ENCODE measurements at places on chromosomes 7 and 10. TPM values are rescaled to one million over a fixed set of nuclear protein-coding genes. Genes with fewer than 3 reads are reported as not detected.

BUB3 gene
- total RNA-seq, result 33.5 TPM

NRG3 gene
- 0.11 TPM for total RNA-seq

SSC4D gene
- 0.99 TPM for total RNA-seq

FRMPD2 gene
- 0.38 TPM for total RNA-seq

TMEM176A gene
- 18.5 TPM for total RNA-seq

SEMA3C gene
- total RNA-seq, result 66.5 TPM

CTAGE15 gene
- total RNA-seq, result not detected

TMEM139 gene
- total RNA-seq, result 8.8 TPM

CASD1 gene
- total RNA-seq, result 19.2 TPM

CRCP gene
- 23.2 TPM for total RNA-seq

TSPAN15 gene
- 6.8 TPM for total RNA-seq

CUBN gene
- 0.44 TPM for total RNA-seq

RPA3 gene
- 21.1 TPM for total RNA-seq

CYP26C1 gene
- not detected for total RNA-seq

RASSF4 gene
- 103 TPM for total RNA-seq

ELN gene
- 51.6 TPM for total RNA-seq

PLCE1 gene
- 11.2 TPM for total RNA-seq

BPGM gene
- total RNA-seq, result 13.9 TPM

C7orf57 gene
- total RNA-seq, result not detected

PDE6C gene
- total RNA-seq, result not detected

JCAD gene
- 23.5 TPM for total RNA-seq

TRIM50 gene
- total RNA-seq, result 0.33 TPM

RASA4 gene
- 14.7 TPM for total RNA-seq

DGKI gene
- 1.3 TPM for total RNA-seq

MRLN gene
- not detected for total RNA-seq

TRIM24 gene
- total RNA-seq, result 18.8 TPM

TDRD1 gene
- total RNA-seq, result 1.9 TPM

LIPF gene
- total RNA-seq, result not detected

TMEM184A gene
- 0.36 TPM for total RNA-seq

SCIN gene
- not detected for total RNA-seq

TFEC gene
- 1.7 TPM for total RNA-seq

NME8 gene
- not detected for total RNA-seq

AOAH gene
- 1.9 TPM for total RNA-seq

KLF14 gene
- 0.11 TPM for total RNA-seq

SMKR1 gene
- total RNA-seq, result not detected

CEP55 gene
- 0.66 TPM for total RNA-seq

C10orf62 gene
- total RNA-seq, result 1.5 TPM

KCNIP2 gene
- 29.2 TPM for total RNA-seq

OR2A12 gene
- total RNA-seq, result not detected

SHH gene
- total RNA-seq, result not detected

ENO4 gene
- not detected for total RNA-seq

Data from left ventricle myocardium inferior (tissue), 1 donor.